ENCODE measurements at places on chromosomes 1 and 21.

DNA sequence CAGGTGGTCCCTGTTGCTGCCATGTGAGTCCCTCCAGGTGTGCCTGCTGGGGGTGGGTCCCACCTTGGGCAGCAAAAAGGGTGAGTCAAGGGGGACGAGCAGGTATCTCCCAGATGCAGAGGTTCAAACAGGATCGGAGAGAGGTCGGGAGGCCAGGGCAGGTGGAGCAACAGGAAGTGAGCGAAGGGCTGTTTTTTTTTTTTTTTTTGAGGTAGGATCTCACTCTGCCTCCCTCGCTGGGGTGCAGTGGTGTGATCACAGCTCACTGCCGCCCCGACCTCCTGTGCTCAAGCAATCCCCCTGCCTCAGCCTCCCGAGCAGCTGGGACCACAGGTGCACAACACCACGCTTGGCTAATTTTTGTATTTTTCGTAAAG, 39.4 kb downstream of the SLC2A7 start:
- H3K27ac ChIP-seq, result no peak overlapping the region
- H3K27me3 ChIP-seq, result peaks cover 7% of the 10 kb centered on the region
- no peaks in the 10 kb centered on the region for H3K36me3 ChIP-seq
- H3K4me1 ChIP-seq, result peaks cover 13% of the 10 kb centered on the region
- H3K4me3 ChIP-seq, result no peak overlapping the region
- DNase-seq, result no peak

GRCh38 chr1:24216276-24217074, 29.4 kb upstream of the IFNLR1 start:
- H3K27me3 ChIP-seq, result peaks cover 18% of the 10 kb centered on the region
- H3K27ac ChIP-seq, result peak overlapping the region; percentile 90
- H3K4me1 ChIP-seq, result peaks cover 47% of the 10 kb centered on the region
- H3K36me3 ChIP-seq, result no peaks in the 10 kb centered on the region

- H3K27me3 ChIP-seq, result peaks cover 42% of the 10 kb centered on the region
- no peak for DNase-seq
- no peak overlapping the region for H3K4me3 ChIP-seq
- peaks cover 8% of the 10 kb centered on the region for H3K4me1 ChIP-seq
- H3K36me3 ChIP-seq, result no peaks in the 10 kb centered on the region
Measured at GRCh38 chr1:47223921-47224675, 7.9 kb downstream of the TAL1 start.

DNA sequence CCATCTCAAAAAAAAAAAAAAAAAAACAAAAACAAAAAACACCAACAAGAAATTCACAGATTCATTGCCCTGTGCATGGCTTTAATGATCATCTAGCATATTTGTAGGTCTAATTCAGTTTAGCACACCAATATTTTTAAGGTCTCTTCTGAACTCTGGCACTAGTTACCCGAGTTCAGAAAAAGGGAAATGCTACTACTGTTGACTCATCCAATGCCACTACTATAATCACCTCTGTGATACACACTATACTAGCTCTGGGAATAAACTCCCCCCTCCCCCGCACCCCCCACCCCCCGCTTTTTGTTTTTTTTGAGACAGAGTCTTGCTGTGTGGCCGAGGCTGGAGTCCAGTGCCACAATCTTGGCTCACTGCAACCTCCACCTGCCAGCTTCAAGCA, 55.6 kb downstream of the FBXO42 start:
- H3K27ac ChIP-seq, result no peak overlapping the region
- DNase-seq, result no peak
- peaks cover 61% of the 10 kb centered on the region for H3K36me3 ChIP-seq
- H3K4me1 ChIP-seq, result no peaks in the 10 kb centered on the region
- H3K27me3 ChIP-seq, result no peaks in the 10 kb centered on the region

DNA sequence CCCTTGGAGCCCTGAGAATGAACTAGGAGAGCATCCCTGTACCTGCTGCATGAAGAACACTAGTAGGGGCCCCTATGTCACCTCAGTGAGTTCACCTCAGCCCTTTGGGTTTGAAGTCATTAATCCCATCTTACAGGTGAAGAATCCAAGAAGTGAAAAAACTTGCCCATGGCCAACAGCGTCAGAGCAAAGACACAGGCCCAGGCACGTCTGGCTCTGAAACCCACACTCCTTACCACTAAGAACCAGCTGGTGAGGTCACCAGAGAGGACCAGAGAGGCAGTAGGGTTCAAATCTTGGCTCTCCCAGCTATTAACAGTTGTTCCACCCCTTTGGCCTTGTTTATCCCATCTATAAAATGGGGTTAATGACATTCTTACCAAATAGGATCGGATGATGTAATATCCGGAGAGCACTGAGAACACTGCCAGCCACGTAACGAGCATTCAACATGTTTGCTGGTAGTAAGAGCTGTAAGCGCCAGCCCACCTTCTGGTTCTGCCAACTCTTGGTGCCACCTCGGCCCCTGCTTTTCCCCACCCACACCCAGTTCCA, 8.8 kb downstream of the MATN1 start:
- peaks cover 3% of the 10 kb centered on the region for H3K27me3 ChIP-seq
- no peak for DNase-seq
- peaks cover 42% of the 10 kb centered on the region for H3K4me1 ChIP-seq
- H3K36me3 ChIP-seq, result no peaks in the 10 kb centered on the region

- no peak overlapping the region for H3K4me3 ChIP-seq
- H3K27me3 ChIP-seq, result no peaks in the 10 kb centered on the region
- H3K36me3 ChIP-seq, result peaks cover 36% of the 10 kb centered on the region
Measured at GRCh38 chr21:31530897-31531705, 128.4 kb upstream of the SOD1 start.

DNA sequence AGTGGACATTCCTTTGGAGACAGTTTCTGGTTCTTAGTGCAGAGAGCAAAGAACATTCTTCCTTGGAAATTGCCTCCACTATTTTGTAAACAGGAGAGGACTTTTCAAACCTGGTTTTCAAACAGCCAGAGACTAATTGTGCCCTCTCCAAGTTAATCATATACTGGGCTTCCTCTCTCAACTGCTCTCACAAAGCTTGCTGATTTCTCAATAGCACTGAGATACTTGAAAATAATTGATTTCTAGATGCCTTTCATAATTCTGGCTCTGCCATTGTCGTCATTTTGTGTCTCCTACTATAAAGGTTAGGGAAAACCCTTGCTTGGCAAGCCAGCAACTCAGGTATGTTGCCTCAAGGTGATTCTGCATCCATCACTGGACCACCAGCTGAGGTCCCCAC, 56.0 kb downstream of the KCNJ15 start:
- peaks cover 68% of the 10 kb centered on the region for H3K4me1 ChIP-seq
- no peak overlapping the region for H3K27ac ChIP-seq
- no peak for DNase-seq

- H3K27me3 ChIP-seq, result peaks cover 14% of the 10 kb centered on the region
- no peaks in the 10 kb centered on the region for H3K36me3 ChIP-seq
- peaks cover 19% of the 10 kb centered on the region for H3K4me1 ChIP-seq
- H3K4me3 ChIP-seq, result no peak overlapping the region
- no peak for DNase-seq
Measured at GRCh38 chr1:210260096-210260495, 27.5 kb downstream of the SERTAD4 start.

DNA sequence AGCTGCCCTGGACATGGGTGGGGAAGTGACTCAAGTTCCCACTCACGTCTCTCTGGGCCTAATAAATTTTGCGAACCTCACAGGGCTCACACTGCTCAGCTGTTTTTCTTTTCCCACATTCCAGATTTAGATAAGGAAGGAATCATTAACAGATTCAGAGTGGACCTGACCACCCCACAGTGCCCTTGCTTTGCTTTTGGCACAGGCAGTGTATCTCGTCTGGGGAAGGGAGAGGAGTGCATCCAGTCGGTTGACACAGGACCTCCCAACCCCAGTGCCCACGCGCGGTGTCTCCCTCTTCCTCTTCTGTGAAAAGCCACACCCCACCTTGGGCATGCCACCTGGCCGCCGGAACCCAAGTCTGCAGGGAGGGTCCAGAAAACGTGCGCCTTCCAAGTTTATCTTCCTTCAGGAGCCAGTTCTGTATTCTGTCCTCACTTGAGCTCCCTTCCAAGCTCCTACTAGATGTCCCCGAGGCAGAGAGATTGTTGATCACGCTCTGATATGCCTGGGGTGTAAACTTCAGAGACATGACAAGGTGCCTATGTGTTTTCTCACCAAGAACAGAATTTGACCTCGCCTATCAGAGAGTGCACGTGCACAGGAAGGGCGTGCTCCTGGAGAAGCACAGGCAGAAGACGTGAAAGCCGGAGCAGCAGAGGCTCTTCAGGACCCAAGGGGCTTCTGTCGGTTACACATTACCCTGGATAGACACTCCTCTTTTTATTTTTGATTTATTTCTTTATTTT, 9.5 kb upstream of the SLC2A5 start:
- no peaks in the 10 kb centered on the region for H3K36me3 ChIP-seq
- H3K27me3 ChIP-seq, result peaks cover 20% of the 10 kb centered on the region
- no peak for DNase-seq
- peak overlapping the region; percentile 14 for H3K27ac ChIP-seq

DNA sequence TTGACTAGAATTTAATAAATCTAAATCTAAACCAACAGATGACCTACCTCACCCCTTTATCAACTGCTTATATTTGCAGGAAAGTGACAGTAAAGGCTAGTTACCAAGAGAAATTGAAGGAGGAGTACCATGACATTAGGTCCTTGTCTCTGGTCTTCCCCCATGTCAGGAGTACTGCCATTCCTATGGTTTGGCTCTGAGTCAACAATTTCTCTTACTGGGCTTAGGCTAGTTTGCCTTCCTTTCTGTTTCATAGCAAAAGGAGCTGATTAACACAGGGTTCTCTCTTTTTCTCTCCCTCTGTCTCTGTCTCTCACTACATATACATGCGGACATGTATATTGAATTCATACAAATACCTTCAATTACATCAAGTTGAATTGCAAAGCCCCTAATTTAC, 579.9 kb downstream of the DPYD start:
- H3K27me3 ChIP-seq, result no peaks in the 10 kb centered on the region
- H3K4me3 ChIP-seq, result no peak overlapping the region
- H3K36me3 ChIP-seq, result no peaks in the 10 kb centered on the region
- DNase-seq, result no peak

DNA sequence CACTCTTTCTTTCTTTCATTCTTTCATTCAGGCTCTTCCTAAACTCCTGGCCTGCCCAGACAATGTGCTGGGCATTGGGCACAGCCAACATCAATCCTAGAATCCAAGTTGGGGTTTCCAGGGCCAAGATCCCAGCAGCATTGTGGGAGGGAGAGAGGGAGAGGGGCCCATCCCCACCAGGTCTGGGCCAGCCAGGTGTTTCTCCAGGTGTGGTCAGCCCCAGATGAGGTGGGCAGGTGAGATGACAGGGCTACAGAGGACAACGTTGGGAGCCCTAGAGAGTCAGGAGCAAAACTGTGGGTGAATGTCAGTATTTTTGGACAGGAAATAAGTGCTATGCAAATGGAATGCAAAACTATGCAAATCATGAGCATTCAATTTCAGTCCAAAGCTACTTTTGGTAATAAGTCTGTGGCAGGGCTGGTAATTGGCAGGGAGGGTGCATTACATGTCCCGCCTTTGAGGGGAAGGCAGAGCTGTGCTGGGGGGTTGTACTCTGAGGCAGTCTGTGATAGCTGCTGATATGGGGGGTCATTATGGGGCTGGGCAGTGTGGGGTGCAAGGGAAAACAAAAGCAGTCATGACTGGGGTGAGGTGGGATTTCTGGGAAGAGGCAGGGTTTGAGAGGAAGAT, 139.9 kb upstream of the IGSF21 start:
- peaks cover 32% of the 10 kb centered on the region for H3K27me3 ChIP-seq
- DNase-seq, result no peak
- no peak overlapping the region for H3K27ac ChIP-seq

DNA sequence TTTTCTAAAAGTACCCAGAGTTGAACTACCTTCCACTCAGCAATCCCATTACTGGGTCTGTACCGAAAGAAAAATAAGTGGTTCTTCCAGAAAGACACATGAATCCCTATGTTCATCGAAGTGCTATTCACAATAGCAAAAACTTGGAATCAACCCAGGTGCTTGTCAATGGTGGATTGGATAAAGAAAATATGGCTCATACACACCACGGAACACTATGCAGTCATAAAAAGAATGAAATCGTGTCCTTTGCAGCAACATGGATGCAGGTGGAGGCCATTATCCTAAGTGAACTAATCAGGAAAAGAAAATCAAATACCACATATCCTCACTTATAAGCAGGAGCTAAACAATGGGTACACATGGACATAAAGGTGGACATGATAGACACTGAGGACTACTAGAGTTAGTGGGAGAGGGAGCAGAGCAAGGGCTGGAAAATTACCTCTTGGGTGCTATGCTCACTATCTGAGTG, 32.9 kb upstream of the JUN start:
- peaks cover 32% of the 10 kb centered on the region for H3K4me1 ChIP-seq
- H3K36me3 ChIP-seq, result no peaks in the 10 kb centered on the region
- H3K27ac ChIP-seq, result peak overlapping the region; percentile 61
- peak overlapping the region; percentile 83 for H3K4me3 ChIP-seq

- DNase-seq, result no peak
- H3K27me3 ChIP-seq, result peaks cover 3% of the 10 kb centered on the region
- peaks cover 5% of the 10 kb centered on the region for H3K4me1 ChIP-seq
- H3K27ac ChIP-seq, result no peak overlapping the region
- no peak overlapping the region for H3K4me3 ChIP-seq
Measured at GRCh38 chr1:8182034-8182761, 135.7 kb upstream of the SLC45A1 start.

- H3K27ac ChIP-seq, result peak overlapping the region; percentile 15
- peaks cover 1% of the 10 kb centered on the region for H3K36me3 ChIP-seq
- no peak for DNase-seq
- H3K27me3 ChIP-seq, result peaks cover 8% of the 10 kb centered on the region
- H3K4me3 ChIP-seq, result peak overlapping the region; percentile 82
Measured at GRCh38 chr1:21935393-21935804, 1.7 kb downstream of the HSPG2 start.

DNA sequence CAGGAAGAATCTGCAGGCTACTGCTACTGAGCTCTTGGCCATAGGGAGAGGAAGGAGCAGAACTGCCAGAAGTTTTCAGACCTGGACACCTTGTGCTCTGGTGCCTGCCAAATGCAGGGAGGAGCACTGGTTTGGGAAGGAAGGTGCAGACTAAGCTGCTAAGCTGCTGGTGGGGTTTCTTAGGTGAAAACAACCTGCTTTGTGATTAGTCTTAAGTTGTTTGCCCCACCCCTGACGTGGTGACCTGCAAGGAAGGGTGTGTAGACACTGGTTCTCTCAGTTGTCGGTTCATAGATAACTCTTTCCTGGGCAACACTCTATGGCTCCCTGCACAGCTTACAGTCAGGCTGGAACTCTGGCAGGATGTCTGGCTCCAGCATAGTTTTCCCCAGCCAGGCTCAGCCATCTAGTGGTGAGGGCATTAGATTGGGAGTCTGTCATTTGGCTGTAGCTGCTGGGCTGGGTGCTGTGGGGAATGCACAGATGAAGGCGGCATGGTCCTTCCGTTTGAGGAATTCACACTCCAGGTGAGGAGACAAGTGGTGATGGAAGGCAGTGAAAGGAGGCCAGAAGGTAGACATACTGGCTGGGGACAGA, 10.3 kb upstream of the S100A10 start:
- H3K27me3 ChIP-seq, result peaks cover 7% of the 10 kb centered on the region
- H3K4me1 ChIP-seq, result peaks cover 13% of the 10 kb centered on the region
- no peak for DNase-seq
- no peak overlapping the region for H3K27ac ChIP-seq
- H3K4me3 ChIP-seq, result no peak overlapping the region
- H3K36me3 ChIP-seq, result no peaks in the 10 kb centered on the region

- H3K4me1 ChIP-seq, result no peaks in the 10 kb centered on the region
- H3K27me3 ChIP-seq, result no peaks in the 10 kb centered on the region
- no peak for DNase-seq
- H3K36me3 ChIP-seq, result peaks cover 42% of the 10 kb centered on the region
- no peak overlapping the region for H3K4me3 ChIP-seq
Measured at GRCh38 chr1:167312871-167313270, 92.2 kb downstream of the POU2F1 start.

Measured in nephron progenitor cell (in vitro differentiated cells).